ENCODE measurements at places on chromosomes 4 and X.

DNA sequence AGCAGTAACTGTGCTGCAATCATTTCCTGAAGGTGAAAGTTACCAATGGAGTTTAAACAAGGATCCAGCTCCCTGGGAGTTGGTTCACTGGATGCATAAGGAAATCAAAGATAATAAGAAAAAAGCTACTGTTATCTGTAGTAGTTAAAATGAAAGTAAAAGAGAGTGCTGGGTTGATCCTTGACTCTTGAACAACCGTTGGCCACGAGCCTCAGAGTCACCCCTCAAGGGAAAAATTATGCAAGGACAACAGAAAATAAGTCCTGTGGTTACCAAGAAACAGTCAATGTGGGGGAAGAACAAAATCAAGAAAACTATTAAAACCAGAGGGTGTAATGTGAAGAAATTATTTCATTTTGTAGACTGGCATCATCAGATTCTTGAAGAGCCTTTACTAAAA, 49.7 kb upstream of the DDIT4L start:
- no peak for DNase-seq

DNA sequence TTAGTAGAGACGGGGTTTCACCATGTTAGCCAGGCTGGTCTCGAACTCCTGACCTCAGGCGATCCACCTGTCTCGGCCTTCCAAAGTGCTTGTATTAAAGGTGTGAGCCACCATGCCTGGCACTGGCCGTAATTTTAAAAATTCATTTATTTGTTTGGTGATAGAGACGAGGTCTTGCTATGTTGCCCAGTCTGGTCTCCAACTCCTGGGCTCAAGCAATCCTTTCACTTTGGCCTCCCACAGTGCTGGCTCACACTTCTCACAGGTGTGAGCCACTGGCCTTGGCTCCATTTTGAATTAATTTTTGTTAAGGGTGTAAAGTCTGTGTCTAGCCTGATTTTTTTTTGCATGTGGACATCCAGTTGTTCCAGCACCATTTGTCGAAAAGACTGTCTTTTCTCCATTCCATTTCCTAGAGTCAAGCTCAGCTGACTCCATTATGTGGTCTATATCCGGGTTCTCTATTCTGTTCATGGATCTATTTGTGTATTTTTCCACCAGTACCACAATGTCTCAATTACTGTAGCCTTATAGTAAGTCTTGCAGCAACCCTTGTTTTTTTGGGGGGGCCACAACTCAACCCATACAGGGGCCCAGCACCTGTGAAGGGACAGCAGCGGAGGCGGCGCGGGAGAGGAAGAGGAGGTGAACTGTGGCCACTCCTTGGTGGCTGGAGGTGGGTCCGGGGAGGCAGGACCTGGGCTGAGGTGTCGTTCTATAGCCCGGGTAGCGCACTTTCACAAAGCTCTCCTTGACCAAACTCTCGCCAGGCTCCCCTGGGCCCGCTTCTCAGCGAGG, 1.5 kb upstream of the NSD2 start:
- no peak for DNase-seq

DNA sequence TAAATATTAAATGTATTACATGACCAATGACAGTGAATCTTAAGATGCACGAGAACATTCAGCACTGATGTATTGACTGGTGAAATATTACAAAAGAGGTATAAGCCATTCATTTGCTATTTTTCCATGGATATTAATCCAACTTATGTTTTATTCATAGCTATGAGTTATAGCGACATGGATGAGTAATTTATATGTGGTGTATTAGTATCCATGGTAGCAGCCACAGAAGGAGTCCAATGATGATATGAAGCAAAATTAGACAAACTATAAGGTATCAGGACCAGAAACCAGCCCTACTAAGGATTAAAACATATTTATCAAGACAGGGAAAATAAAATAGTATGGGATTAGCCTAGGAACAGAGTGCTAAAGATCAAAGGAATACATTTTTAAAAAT, 50.7 kb downstream of the THAP9 start:
- peak; percentile 2 for DNase-seq

DNA sequence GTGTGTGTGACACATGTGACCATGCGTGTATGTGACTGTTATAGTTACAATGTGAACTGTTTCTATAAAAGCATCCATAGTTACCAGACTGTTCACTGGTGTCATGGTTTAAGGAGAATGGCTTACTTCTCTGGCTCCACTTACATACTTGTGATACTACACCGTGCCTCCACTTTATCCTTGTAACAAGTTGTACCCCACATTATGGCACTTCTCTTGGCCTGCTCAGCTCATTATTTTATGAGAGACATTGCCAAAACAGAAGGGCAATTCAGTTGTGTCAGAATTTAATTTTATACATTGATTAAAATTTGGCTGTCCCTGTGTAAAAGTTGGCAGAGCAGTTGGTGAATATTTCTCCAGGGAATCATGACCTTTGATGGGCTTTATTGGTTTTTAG, 62.4 kb upstream of the TBC1D14 start:
- no peak for DNase-seq

GRCh38 chr4:146018247-146018646, 79.6 kb upstream of the ZNF827 start:
- no peak for DNase-seq

GRCh38 chr4:182265881-182266280, 22.7 kb downstream of the TENM3 start:
- DNase-seq, result no peak

DNA sequence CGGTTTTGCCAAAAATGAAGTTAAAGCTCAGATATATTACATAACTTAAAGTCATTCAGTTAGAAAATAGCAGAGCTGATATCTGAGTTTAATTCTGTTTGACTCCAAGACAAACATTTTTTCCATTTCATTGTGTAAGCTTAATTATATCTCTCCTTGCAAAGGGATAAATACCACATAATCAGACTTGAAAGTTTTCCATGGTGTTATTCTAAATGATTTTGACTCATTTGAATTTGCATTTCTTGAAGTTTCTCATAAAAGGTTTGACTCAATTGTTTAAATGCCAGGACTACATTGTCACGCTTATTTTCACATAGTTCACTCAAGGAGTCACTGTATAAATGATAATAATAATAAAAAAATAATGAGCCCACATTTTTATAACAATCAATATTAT, 39.4 kb upstream of the DDX60 start:
- peak; percentile 24 for DNase-seq

GRCh38 chrX:19535476-19535875, 20.2 kb upstream of the MAP3K15 start:
- no peak for DNase-seq

DNA sequence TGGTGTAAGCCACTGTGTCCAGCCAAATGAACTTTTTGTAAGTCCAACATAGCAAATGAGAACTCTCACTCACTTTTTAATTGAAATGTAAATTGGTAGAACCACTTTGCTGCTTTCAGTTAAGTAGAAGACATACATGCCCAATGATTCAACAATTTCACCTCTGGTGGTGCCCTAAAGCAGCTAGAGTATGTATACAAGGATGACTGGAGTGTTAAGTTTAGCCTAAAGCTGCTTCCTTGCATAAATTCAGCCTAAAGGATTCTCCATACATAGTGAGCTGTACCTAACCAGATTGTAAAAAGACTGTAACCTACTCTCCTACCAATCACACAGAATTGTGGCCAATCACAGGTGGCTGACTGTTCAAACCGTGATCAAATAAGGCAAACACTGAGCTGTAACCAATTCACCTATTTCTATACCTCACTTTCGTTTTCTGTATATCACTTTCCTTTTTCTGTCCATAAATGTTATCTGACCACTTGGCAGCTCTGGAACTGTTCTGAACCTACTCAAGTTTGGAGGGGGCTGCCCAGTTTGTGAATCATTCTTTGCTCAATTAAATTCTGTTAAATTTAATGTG, 39.9 kb downstream of the PDS5A start:
- no peak for DNase-seq

DNA sequence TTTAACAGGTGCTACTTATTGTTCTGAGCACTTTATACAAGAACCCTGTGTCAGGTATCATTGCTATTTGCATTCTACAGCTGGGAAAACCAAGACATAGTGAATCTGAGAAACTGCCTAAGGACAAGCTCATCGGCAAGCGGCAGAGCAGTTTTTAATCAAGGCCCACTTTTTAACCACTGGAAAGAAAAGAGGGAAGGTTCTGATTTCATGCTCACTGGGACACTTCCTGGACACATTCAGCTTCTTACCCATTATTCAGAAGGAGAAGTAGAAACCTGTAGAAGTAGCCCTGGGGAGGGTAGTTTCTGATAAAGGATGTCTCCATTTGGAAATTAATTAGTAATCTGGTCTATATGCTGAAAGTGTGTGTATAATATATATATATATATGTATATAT, 2.5 kb upstream of the LNX1 start:
- no peak for DNase-seq

- DNase-seq, result no peak
These were observed 562.8 kb upstream of the IGFBP7 start for GRCh38 chr4:57672846-57673433.

DNA sequence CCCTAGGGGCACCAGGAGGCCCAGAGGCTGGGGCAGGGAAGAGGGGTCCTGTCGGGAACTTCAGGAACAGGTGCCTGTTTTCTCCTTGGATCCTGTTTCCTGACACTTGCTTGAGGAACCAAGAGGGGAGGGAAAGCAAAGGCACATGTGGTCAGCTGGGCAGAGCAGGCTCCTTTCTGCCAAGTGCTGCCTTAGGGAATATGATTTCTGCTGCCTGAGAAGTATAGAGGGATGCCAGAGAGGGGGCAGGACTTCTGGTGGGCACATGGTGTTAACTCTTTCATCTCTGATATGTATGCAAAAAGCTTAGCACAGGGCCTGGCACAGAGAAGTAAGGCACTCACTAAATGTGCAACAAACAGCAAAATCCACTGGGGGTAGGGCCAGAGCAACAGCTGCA, 51.2 kb upstream of the PJA1 start:
- DNase-seq, result no peak

- no peak for DNase-seq
These were observed 172.9 kb downstream of the KCNIP4 start for GRCh38 chr4:21775703-21776102.

- peak; percentile 72 for DNase-seq
These were observed 735.1 kb downstream of the STIM2 start for GRCh38 chr4:27595571-27596360.

GRCh38 chr4:48058617-48059530, 42.3 kb downstream of the NIPAL1 start:
- DNase-seq, result no peak

GRCh38 chr4:8157496-8157895, 1.1 kb downstream of the ABLIM2 start:
- no peak for DNase-seq

- no peak for DNase-seq
These were observed 15.8 kb upstream of the IGFBP7 start for GRCh38 chr4:57125996-57126395.

DNA sequence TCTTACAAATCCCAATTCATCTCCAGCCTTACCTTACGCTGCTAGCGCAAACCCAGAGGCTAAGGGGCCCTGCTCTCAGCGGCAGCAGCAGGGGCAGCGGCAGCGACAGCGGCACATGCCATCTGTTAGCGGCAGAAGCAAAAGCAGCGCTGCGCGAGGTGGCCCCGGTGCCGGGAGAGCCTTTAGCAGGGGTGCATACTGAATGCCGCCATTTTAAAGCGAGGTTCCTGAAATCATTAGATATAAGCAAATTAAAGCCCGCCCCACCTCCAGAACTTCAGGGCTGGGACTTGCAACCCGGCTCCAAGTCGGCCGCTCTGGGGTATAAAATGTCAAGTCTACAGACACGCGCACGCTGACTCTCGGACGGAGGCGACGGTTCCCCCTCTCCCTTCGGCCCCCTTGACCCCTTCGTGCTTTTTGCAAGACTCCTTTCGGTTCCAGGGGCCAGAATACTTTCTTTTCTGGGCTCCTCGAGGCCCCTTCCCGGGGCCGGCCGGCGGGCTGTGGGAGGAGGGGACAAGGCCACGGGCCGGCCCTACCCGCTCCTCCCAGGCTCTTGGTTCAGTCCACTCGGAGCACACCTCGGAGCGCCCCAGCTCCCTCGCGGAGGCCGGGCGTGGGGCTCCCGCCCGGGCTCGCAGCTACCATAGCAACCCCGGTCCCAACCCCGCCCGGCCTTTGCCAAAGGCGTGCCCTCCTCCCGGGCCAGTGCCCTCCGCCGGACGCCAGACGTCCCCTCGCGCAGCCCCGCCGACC, at the start of gene MBNL3:
Gene MBNL3, minus strand, starts transcription at position 220 of the 759 bp plus-strand sequence. CDS start 49,427 bp downstream, outside the sequence.
- no peak for DNase-seq

DNA sequence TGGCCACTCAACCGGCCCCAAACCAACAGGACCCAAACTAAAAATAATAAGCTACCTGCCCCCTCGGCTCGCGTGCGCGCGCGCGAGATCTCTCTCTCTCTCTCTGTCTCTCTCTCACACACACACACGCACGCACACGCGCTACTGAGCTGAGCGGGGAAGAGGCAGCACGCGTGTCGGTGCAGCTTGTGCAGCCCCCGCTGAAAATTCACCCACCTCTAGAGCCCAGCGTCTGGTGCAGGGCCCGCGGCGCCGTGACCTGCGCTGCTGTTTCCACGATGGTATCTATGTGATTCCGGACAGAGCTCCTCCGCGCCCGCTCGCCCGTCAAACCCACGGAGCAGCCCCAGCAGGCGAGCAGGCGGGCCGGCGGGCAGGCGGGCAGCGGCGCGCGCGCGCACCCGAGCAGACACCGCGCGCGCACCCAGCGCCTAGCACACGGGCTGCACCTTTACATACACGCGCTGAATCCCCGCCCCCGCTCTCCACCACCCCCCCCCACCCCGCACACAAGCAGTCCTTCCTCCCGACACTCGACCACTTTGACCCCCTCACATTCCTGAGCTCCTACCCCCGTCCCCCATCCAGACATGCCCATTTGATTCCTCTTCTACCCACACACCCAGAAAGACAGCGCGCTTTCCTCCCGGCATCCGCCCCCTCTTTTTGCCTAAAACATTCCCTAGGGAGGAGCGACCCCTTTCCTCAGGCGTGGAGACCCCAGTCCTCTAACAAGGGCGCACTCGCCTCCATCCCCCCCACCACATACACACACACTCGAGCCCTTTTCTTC, 1.0 kb downstream of the SLITRK4 start:
- no peak for DNase-seq

GRCh38 chrX:18032486-18033221, 171.6 kb upstream of the RAI2 start:
- DNase-seq, result no peak

- no peak for DNase-seq
These were observed 346.0 kb upstream of the GATB start for GRCh38 chr4:152106781-152107321.

- DNase-seq, result no peak
These were observed 822 bp upstream of the PFKFB1 start for GRCh38 chrX:54994668-54995351.

GRCh38 chr4:17787315-17787714, 5.9 kb upstream of the FAM184B start:
- DNase-seq, result no peak

DNA sequence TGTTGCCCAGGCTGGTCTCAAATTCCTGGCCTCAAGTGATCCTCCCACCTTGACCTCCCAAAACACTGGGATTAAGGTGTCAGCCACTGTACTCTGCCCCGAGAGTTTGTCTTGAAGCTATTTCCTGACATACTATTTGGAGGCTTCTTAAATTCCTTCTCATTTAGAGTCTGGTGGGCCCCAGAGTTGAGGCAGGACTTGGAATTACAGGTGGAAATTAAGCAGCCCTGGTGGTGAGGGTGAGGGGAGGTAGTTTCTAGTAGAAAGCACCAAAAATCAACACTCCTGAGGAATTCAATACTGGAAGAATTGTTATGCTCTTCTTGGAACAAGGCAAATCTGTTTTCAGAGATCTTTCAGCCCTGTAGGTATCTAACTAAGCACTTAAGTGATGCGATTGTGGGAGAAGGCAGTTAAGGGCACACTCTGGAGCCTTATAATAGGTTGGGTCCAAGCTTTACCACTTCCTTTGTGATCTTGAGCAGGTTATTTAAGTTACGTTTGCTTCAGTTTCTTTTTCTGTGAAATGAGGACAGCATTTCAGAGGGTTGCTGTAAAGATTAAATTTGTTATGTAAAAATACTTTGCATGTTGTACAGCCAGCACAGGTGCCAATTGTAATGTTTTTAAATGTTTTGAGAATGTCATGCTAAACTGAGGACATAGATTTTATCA, 200.7 kb downstream of the SOWAHB start:
- no peak for DNase-seq
